Activated CD4-positive, alpha-beta T cell treated with anti-CD3 and anti-CD28 coated beads for 24 hours (primary cell): ENCODE measurements at places on chromosomes 3 and 15.

DNA sequence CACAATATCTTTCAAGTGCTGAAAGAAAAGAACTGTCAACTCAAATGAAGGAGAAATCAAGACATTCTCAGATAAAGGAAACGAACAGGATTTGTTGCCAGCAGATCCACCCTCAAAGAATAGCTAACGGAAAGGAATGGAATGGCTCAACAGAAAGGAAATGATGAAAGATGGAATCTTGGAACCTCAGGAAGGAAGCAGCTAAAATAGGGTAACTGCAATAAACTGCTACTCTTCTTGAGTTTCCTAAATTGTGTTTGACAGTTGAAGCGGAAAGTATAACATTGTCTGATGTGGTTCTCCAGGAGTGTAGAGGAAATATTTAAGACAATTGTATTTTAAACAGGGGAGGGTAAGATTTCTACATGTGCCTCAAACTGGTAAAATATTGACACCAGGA lies 22.0 kb downstream of the PRR23E start:
- no peak for DNase-seq

- DNase-seq = peak; percentile 49
Measured at GRCh38 chr15:64046421-64047153, at the start of gene DAPK2. TSS of gene DAPK2 (minus strand) at chr15:64046485. CDS start at chr15:64040261, 6,224 bp downstream.

- DNase-seq = no peak
Measured at GRCh38 chr15:43193710-43194109, 8.5 kb downstream of the CCNDBP1 start.

DNA sequence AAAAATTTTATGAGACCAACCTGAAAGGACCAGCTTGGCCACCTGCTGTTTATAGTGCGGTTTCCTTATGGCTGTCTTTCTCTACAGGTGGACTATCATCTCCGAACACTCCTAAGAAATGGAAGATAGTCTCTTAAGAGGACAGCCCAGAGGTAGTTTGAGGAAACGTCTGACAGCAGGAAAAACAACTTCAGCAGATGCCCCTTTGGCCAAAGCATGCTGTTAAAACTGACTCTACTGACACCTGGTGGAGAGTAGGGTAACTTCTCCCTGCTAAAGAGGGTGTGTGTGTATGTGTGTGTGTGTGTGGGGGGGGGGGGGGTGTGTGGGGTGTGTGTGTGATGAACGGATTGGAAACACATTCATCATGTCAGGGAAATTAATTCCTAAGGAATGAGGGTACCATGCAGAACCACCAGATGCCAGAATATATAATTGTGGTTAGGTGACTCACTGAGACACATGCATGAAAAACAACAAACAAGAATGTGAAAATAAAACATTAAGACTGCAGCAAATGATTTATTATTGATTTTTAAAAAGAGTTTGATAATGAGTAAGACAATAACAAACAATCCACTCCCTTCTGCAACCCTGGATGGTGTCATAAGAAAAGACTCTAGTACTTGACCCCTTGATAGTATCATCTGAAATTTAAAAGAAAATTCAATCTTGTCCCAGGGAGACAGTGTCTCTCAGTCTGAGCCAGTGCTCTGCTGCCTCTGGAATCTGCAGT lies 256.5 kb downstream of the THRB start:
- DNase-seq = peak; percentile 4

DNA sequence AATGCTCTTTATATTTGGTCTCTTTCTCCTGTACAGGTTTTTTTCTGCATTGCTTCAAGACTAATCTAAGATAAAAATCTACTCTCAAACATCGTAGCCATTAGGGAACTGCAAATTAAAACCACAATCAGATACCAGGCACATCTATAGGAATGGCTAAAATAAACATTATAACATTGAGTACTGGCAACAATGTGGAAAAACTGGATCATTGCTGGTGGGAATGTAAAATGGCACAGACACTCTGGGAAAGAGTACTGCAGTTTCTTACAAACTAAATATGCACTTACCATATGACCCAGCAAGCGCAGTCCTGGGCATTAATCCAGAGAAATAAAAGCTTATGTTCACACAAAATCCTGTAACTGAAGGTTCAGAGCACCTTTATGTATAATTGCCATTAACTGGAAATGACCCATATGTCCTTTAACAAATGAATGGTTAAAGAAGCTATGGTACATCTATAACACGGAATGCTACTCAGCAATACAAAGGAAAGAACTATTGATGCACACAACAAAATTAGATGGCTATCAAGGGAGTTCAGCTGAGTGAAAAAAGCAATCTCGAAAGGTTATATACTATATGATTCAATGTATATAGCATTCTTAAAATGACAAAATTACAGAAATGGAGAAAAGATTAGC lies 6.3 kb downstream of the ABCC5 start:
- no peak for DNase-seq

- DNase-seq = no peak
Measured at GRCh38 chr3:57160076-57160764, 4.9 kb downstream of the IL17RD start.

DNA sequence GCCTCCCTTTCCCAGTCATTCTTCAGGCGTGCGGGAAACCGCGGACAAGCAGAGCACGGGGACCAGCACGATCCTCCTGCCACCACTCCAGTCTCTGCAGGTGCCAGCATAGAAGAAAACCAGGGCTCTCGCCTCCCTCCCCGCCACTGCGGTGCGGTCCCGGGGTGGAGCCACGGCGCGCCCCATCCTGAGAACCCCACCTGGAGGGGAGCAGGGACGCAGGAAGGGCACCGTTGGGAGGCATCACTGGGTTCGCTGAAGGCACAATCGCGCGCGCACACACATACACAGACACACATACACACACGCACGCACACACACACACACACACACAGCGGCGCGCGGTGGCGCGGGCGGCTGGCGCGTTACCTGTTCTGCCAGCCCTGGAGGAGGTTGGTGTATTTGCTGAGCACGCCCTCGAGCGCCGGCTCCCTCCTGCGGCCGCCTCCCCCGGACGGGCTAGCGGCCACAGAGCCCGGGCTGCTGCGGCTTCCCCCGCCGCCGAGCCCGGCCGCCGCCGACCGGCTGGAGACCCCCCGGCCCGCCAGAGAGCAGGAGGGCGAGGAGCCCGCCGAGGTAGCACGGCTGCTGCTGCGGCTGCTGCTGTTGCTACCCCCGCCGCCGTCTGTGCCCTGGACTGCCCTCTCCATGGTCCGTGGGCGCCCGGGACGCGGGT lies 394 bp downstream of the OSBPL10 start:
- DNase-seq = no peak

DNA sequence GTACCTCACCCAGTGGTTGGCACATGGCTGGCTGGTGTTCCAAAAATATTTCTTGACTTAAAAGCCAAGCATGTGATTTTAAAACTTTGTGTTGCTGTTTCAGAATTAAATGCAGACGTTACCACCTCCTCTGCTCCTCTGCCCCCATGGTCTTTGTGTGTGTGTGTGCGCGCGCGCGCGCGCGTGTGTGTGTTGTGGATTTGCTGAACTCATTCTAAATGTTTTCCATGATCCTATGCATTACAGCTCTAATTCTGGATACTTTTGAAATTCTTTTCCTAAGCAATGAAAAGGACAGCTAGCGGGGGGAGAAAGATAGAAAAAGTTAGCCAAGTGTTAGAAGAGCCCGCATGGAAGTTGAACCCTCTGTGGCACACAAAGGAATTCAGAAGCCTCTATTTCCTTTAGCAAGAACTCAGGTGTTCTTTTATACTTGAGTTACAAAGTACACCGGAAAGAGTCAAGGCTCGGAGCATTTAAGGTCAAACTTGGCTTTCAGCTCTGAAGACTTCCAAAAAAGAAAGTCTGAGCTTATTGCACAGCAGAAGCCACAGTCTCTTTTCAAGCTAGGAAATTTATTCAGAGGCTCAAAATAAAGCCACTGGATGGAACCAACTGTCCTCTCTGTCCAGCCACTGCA lies 350.5 kb upstream of the TBL1XR1 start:
- no peak for DNase-seq

GRCh38 chr15:77517579-77517978 lies 96.9 kb downstream of the HMG20A start:
- DNase-seq = no peak

- DNase-seq = no peak
Measured at GRCh38 chr3:108985844-108986243, 32.2 kb upstream of the GUCA1C start.

- DNase-seq = no peak
Measured at GRCh38 chr3:172261054-172261453, 187.2 kb downstream of the GHSR start.
